ENCODE measurements at places on chromosomes 2 and 18. TPM values are rescaled to one million over a fixed set of nuclear protein-coding genes. Genes with fewer than 3 reads are reported as not detected.

The RUFY4 gene
- not detected for polyA plus RNA-seq

The ABCG8 gene
- polyA plus RNA-seq, result not detected

The PTPRM gene
- 26.5 TPM for polyA plus RNA-seq

The CRYGC gene
- polyA plus RNA-seq, result not detected

The GCG gene
- polyA plus RNA-seq, result not detected

The PCGF1 gene
- 14.2 TPM for polyA plus RNA-seq

The GREB1L gene
- polyA plus RNA-seq, result 9.5 TPM

The NBAS gene
- 32.4 TPM for polyA plus RNA-seq

The GRB14 gene
- polyA plus RNA-seq, result 10.9 TPM

The PLGLB1 gene
- 4.6 TPM for polyA plus RNA-seq

All from cardiac muscle cell (in vitro differentiated cells and primary cell).